ENCODE measurements at places on chromosomes 5 and 9. TPM values are rescaled to one million over a fixed set of nuclear protein-coding genes. Genes with fewer than 3 reads are reported as not detected.

- peak overlapping the region; percentile 54 for H3K4me3 ChIP-seq
- no peak overlapping the region for H3K27ac ChIP-seq
- H3K36me3 ChIP-seq: peaks cover 6% of the 10 kb centered on the region
- H3K27me3 ChIP-seq: peaks cover 6% of the 10 kb centered on the region
- no peak for DNase-seq
- H3K4me1 ChIP-seq: peaks cover 16% of the 10 kb centered on the region
Observed at GRCh38 chr9:133360400-133361393, 4.3 kb downstream of the SURF2 start.

GRCh38 chr5:38527475-38527874, 29.0 kb downstream of the LIFR start:
- H3K27ac ChIP-seq: no peak overlapping the region
- peaks cover 15% of the 10 kb centered on the region for H3K4me1 ChIP-seq
- H3K27me3 ChIP-seq: no peaks in the 10 kb centered on the region

DNA sequence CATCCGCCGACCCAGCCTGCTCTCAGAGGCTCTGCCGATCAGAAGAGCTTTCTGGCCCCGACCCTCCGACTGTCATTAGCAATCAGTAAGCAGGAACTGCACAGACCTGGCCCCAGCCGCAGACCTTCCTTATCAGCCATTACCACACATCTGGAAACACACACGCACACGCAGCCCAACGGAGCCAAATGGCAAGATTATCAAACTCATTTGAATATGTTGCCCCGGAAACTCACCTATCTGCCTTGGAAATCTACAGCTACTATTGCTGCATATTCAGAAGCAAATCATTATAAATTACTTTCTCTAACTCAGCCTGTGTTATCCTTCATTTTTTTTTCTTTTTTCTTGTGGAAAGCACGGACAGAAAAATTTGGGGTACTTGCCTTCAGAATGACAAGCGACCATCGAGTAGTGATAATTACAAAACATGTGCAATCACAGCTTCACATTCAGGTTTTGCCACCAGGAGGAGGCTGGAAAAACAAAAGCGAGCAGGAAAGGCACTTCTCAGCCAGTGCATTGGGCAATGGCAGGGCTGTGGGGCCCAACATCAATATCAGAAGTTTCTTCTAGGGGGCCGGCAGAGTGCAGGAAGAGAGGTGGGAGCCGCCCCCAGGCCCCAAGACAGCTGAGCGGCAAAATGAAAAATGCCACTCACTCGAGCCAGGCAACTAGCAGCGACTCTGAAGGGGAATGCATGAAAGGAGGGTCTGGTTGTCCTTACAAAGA, 122.3 kb downstream of the VAV2 start:
- DNase-seq: no peak
- peak overlapping the region; percentile 81 for H3K27ac ChIP-seq
- H3K4me1 ChIP-seq: peaks cover 30% of the 10 kb centered on the region
- H3K4me3 ChIP-seq: no peak overlapping the region

GRCh38 chr5:115758356-115758755, 58.1 kb downstream of the CDO1 start:
- no peak overlapping the region for H3K4me3 ChIP-seq
- no peak overlapping the region for H3K27ac ChIP-seq
- no peaks in the 10 kb centered on the region for H3K36me3 ChIP-seq
- no peak for DNase-seq
- H3K27me3 ChIP-seq: no peaks in the 10 kb centered on the region

DNA sequence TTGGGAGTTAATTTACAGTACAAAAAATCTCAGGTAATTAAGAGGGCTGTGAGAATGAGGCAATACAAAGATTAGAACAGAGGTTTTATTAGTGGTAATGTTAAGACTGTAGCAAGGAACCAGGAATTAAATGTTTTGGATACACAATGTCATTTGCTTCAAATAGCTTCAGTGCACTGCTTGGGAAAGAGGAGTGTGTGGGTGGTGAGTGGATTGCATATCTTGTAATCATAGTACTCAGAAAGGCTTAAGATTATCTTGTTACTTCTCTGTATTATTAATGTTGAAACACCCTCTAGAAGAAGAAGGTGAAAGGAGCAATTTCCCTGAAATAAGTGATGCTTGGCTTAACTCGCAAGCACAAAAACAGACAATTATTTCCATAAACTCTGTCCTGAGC, 21.0 kb upstream of the TBCA start:
- peaks cover 5% of the 10 kb centered on the region for H3K27me3 ChIP-seq
- H3K27ac ChIP-seq: no peak overlapping the region
- no peak overlapping the region for H3K4me3 ChIP-seq
- no peak for DNase-seq

- no peaks in the 10 kb centered on the region for H3K27me3 ChIP-seq
- peaks cover 22% of the 10 kb centered on the region for H3K4me1 ChIP-seq
- peak; percentile 54 for DNase-seq
- H3K27ac ChIP-seq: peak overlapping the region; percentile 19
Observed at GRCh38 chr5:59188419-59189225, 605.7 kb downstream of the RAB3C start.

The RANBP17 gene
- 24.2 TPM for total RNA-seq

DNA sequence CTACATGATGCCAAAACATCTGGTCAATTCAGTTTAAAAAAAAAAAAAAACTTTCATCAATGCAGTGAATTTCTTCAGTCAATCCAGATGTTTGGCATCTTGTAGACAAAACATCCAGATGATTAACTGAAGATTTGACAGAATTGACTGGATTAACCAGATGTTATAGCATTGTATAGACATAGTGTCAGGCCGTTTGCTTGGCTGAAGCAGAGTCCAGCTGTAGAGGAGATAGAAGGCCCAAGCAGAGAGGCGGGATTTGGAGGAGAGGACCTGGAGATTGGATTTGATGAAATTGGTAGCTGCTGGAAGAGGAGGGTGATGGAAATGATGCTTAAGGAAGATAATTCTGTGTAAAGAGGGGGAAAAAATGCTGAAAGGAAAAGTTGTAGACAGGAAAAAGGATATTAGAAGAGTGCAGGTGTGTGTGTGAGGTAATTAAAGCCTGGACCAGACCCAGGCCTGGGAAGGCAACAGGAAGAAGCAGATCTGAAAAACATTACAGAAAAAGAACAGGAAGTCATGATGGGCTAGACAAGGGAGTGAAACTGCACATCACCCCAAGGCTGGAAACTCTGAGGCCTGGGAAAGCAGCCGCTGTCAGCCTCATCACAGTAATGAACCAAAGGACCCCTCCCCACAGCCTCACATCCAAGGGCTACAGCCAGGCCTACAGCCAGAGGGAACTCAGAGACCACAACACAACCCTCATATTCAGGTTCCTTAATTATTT, 258.3 kb downstream of the CWC27 start:
- H3K27me3 ChIP-seq: no peaks in the 10 kb centered on the region
- H3K4me1 ChIP-seq: peaks cover 14% of the 10 kb centered on the region
- H3K4me3 ChIP-seq: peak overlapping the region; percentile 5
